ENCODE measurements at places on chromosomes 11 and 22.
A peak's percentile ranks its signal among the peaks of the same experiment; 100 is the strongest.

DNA sequence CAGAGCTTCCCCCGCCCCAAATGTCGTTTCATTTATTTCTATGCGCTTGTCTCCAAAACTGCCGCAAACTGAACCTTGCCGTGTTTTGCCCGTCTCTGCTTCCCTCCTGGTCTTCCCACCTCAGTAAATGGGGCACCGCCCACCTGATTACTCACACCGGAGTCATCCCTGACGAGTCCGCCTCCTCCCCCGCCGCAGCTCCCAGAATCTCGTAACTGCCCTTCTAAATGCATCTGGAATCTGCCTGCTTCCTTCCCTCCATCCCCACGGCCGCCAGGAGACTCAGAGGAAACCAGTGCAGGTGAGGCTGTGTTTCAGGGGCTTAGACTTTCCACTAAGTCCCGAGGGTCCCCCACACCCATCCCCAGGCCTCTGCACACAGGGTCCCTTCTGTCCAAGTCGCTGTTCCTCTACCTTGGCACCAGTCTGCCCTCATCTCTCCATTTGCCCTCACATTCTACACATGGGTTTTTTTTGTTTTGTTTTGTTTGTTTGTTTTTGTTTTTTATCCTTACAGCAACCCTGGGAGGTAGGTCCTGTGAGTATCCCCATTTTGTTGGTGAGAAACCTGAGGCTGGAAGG, 62.6 kb upstream of the PHF21B start:
- DNase-seq: no peak

DNA sequence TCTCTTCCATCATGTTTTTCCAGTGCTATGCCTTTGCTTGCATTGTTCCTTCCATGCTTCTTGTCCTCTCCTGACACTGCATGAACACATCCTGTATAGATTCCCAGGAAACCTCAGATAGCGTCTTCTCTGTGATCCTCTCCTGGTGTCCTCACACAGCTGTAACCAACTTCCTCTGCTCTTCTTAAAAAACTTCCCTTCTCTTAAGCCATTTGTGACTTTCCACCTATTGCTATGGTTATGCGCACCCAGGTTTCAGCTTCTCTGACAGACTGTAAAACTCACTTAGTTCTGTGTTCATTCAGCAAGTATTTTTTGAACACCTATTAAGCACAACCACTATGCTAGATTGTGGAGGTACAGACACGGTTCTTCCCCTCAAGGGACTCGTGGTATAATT, 5.1 kb upstream of the APLP2 start:
- no peak for DNase-seq

- no peak for DNase-seq
Observed at GRCh38 chr11:83054001-83054400, 17.7 kb downstream of the RAB30 start.

DNA sequence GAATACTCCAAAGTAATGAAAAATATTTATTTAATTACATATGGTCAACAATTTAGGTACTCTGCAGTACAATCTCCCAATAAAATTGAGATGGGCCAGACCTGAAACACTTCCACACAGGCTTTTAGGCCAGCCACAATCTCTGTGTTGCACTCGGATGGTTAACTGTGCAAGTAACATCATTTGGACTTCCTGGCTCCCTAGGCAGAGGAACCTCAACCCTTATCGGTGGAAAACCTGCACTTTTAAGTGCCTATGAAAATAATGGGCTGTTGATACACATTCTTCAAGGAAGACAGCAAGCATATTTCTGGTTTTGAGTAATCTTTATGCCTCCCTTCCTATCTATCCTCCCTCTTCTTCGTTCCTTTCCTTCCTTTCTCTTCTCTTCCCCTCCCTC, 343.1 kb downstream of the SOX6 start:
- DNase-seq: no peak

DNA sequence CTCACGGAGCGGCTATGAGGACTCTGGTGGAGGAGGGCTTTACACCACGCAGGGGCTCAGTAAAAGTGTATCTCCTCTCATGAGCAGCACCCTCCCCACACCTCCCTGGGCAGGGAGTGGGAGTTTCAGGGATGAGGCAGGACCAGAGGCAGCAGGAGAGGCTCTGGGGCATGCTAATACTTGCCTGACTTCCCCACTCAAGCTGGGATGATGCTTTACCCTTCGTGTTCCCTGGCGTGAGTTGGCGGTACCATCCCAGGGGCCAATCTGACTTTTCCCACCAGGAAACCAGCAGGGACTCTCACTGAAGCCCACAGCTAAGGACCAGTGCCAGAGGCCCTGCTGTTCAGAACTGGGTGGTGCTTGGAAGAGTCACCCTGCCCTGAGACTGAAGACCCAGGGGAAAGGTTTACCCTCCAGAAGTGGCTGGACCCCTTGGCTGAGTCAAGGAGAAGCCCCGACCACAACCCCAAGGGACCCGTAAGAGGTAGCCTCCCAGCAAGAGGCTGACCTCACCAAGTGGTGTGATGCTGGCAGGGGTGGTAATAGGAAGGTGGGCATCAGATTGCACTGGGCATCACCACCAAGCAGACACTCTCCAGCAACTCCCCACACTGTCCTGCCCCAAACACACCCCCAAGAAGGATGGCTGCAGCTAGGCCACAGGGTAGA, 65.6 kb downstream of the THAP12 start:
- no peak for DNase-seq

DNA sequence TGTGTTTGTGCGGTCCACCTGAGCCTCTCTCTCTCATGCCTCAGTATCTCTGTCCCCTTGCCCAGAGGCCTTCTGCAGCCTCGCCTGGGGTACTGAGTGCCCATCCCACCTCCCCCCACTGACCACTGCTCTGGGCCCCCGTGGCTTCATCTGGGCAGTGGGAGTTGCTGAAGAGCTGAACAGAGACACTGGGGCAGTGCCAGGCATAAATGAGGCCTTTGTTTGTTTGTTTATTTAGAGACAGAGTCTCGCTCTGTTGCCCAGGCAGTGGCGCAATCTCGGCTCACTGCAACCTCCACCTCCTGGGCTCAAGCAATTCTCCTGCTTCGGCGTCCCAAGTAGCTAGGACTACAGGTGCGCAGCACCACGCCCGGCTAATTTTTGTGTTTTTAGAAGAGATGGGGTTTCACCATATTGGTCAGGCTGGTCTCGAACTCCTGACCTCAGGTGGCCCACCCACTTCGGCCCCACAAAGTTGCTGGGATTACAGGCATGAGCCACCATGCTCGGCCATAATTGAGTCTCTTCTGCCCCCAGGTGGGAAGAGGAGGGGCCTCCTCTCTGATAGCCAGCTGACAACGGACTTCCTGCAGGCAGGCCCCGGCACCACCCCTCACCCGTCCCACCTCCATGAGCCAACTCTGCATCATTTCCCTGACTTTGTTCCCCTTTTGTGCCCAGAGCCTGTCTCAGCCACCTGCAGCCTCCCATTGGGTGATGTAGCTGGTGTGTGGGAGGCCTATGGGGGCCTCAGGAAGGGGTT, 9.3 kb downstream of the CRYBB3 start:
- DNase-seq: no peak

DNA sequence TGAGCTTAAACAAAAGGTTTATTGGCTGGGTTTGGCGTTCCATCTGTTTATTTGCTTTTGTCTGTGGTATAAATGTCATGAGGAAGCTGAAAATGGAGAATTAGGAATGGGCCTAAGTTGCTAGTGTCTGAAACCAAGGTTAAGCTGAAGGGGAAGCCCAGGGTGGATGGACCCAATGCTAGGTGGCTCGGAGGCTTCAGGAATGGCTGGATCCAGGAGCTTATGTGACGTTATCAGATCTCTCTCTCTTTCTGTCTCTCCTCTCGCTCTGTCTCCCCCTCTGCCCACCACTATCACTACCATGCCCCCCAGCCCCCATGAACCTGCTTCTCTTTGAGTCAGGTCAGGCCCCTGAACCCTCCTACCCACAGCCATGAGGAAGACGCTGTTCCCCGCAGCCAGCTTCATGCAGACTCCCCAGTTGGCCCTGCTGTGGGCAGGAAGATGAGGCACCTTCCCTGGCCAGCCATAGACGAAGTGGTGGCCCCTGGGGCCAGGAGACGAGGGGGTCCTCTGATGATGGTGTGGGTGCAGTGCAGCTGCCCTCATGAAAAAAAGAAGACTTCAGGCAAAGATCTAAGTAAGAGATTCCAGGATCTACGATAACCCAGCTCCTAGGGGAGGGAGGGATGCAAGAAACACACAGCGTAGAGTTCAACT, 101.5 kb downstream of the BRD1 start:
- no peak for DNase-seq

DNA sequence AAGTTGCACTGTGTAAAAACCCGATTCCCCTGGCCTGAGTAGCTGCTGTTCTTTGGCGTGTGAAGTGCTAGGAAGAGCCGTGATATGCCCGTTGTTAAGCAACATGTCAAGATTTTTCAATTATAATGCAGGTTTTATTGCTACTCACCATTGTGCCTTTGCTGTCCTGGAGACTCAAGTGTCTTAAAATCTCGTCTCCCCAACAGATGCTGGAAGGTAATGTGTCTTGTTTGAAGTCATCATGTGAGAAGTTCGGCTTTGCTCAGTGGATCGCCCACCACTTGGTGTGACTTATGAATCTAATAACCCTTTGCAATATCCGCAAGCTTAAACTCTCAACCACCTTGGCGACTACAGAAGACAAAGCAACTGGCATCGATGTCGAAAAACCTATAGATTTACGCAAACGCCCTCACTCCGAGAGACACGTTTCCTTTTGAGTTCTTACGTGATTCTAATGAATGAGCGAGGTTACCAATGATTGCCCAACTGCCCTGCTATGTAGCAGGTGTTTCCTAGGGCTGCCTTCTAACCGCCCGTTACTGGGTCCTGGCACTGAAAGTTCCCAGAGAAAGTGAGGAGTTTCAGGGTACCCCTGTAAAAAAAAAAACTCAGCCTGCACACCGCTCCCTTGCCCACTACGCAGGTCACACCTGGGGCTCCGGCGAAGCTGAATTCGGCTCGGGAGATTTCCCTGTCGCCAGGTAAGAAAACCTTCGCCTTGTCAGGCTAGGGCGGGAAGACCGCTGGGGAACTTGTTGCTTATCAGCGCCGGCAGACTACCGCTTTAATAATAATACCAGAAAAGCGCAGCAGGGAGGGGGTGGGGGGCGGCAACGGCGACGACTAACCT, 21.2 kb upstream of the BDNF start:
- DNase-seq: no peak

GRCh38 chr11:117218133-117218915, 13.5 kb downstream of the PCSK7 start:
- no peak for DNase-seq

- DNase-seq: no peak
Observed at GRCh38 chr11:76903325-76903724, 42.6 kb downstream of the ACER3 start.

GRCh38 chr11:115930886-115931547, 426.8 kb upstream of the CADM1 start:
- no peak for DNase-seq

- no peak for DNase-seq
Observed at GRCh38 chr22:45859231-45860161, 117.5 kb downstream of the WNT7B start.

- DNase-seq: no peak
Observed at GRCh38 chr11:109236696-109237095, 185.3 kb upstream of the C11orf87 start.

DNA sequence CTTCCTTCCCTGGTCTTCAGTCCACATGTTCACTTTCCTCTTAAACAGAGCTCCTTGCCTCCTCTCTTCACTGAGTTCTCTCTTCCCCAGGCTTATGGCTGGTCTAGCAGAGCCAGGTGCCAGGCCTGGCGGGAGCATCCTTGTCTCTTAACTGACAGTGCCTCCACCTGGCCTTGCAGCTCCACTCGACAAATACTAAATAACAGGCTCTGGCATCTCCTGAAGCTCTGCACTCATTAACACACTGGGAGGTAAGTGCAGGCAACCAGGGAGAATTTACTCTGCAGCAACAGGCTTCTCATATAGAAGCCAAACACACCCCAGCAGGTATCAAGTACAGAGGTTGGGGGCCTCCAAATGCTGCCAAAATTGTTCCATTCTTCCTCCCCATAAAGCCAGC, 438.1 kb downstream of the SOX6 start:
- DNase-seq: no peak

GRCh38 chr11:114713756-114714155, 35.4 kb downstream of the NXPE2 start:
- no peak for DNase-seq

- DNase-seq: no peak
Observed at GRCh38 chr11:12674936-12675696, 895 bp downstream of the TEAD1 start.

GRCh38 chr11:106242718-106243415, 165.4 kb downstream of the AASDHPPT start:
- no peak for DNase-seq

- peak; percentile 26 for DNase-seq
Observed at GRCh38 chr22:39920134-39920743, 19.4 kb downstream of the GRAP2 start.

DNA sequence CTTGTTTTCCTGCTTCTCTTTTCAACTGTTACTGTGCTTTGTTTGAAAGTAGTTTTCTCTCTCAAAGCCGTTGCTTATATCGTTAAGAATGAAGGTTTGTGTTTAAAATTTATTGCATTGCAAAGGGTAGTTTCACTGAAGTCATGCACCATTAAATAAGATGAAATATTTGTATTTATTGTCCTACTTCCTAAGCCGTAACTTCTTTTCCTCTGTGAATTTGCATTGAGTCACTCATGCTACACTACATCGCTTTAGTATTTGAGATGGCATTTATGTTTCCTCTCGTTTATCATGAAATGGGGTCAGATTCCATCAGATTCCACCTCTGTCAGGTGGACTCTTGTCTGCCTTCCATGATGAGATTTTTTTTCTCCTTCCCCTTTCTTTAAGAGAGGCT, 65.8 kb upstream of the RASSF10 start:
- no peak for DNase-seq

DNA sequence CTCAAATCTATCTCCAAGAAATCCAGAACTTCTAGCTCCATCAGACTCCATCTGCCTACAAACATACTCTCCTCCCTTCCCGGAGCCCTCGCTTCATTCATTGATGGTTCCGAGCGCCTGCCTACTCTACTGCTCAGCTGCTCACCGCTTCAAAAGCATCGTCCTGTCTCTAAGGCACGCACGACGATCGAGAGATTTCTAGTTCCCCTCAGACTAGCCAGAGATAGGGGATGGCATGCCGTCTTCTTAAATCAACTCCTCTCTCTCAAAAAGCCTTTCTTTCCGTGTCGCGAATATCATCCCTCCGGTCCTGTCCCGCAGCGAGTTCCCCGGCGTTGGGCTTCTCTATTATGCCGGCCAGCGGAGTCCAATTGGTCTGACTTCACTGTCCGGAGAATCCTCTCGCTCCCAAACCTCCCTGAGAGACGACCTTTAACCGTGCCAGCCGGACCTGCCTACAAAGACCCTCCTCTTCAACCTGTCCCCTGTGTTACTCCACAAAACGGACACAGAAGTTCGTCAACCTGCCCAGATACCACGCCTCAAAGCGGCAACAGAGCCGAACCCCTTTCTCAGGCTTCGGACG, 592 bp downstream of the EEF1G start:
- no peak for DNase-seq

- peak; percentile 73 for DNase-seq
Observed at GRCh38 chr11:35165423-35166368, 26.7 kb downstream of the CD44 start.

- no peak for DNase-seq
Observed at GRCh38 chr22:31958625-31959239, 14.4 kb downstream of the YWHAH start.

- no peak for DNase-seq
Observed at GRCh38 chr11:34510218-34510617, 3.4 kb downstream of the ELF5 start.
